Heart left ventricle (tissue), 16 donors: ENCODE measurements at places on chromosomes 5 and 9. TPM values are rescaled to one million over a fixed set of nuclear protein-coding genes. Genes with fewer than 3 reads are reported as not detected.

- DNase-seq = no peak
Observed at GRCh38 chr9:33129886-33130881, 37.0 kb downstream of the B4GALT1 start.

The SPATA31A3 gene
- total RNA-seq = not detected

The STXBP1 gene
- total RNA-seq = 55.1 TPM

GRCh38 chr5:112776301-112776856 is 38.7 kb downstream of the APC start:
- no peak for DNase-seq

GRCh38 chr5:44987026-44987425 is 178.3 kb downstream of the MRPS30 start:
- DNase-seq = no peak

The PCA3 gene
- total RNA-seq = not detected

DNA sequence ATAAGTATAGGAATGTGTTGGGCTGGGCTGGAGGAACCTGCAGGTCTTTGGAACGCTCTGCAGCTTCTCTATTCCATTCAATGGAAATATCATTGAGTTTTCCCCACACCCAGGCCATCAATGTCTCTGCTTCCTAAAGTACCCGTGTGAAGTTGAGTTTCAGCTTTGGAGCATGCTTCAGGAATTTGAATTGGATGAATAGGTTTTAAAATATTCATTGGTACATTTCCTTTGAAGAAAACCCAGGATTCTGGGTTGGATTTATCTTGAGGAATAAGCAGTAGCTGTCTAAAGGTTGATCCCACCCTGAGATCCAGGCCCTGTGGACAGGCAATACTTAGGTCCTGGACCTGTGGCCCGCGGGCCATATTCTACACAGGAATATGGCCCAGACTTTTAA is 37.3 kb downstream of the INSYN2B start:
- DNase-seq = no peak

- no peak for DNase-seq
Observed at GRCh38 chr5:80170117-80170535, 85.7 kb downstream of the SERINC5 start.

- DNase-seq = no peak
Observed at GRCh38 chr9:136104916-136105315, 9.8 kb upstream of the NACC2 start.

DNA sequence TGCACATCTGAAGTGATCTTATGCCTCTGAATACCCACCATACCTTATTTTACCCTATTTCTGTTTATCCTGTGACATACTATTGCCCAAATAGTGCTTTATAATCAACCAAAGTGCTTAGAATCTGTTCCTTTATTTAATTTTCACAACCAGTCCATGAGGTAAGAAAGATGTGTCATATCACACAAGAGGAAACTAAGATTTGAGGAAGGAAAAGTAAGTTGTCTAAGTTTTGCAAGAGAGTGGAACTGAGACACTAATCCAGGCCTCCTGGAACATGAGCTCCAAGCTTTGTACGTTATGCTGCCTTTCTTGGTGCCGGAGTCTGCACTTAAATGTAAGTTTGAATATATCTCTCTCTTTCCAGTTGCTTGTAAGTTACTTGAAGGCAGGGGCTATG is 17.2 kb downstream of the KDM3B start:
- no peak for DNase-seq

GRCh38 chr9:137764171-137764671 is 113.4 kb upstream of the CACNA1B start:
- no peak for DNase-seq

GRCh38 chr5:31886206-31886605 is 247.3 kb downstream of the PDZD2 start:
- no peak for DNase-seq

The GPSM1 gene
- total RNA-seq = 24.1 TPM

- DNase-seq = peak; percentile 57
Observed at GRCh38 chr5:151047814-151048425, 27.5 kb downstream of the GPX3 start.

The PCDHGB5 gene
- total RNA-seq = 15.5 TPM

- no peak for DNase-seq
Observed at GRCh38 chr5:106601620-106602019, 1069.1 kb downstream of the EFNA5 start.

DNA sequence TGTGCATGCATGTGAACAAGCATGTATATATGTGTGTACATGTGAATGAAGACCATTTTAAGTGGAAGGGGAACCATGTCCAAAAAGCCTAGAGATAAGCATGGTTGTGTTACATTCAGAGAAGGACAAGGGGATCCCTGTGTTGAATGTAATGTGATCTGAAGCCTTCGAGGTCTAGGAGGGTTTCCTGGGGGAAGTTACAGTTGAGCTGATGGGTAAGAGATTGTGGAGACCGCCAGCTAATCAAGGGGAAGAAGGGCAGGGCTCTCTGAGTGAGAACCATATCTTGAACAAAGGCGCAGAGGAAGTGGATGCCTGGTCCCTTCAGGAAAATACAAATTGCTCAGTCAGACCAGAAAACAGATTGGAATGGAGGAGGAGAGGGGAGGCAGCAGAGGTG is 45.5 kb upstream of the TNFSF15 start:
- DNase-seq = no peak

The WHRN gene
- 0.12 TPM for total RNA-seq

The KIF24 gene
- total RNA-seq = 0.46 TPM

The LCNL1 gene
- total RNA-seq = 7.9 TPM

DNA sequence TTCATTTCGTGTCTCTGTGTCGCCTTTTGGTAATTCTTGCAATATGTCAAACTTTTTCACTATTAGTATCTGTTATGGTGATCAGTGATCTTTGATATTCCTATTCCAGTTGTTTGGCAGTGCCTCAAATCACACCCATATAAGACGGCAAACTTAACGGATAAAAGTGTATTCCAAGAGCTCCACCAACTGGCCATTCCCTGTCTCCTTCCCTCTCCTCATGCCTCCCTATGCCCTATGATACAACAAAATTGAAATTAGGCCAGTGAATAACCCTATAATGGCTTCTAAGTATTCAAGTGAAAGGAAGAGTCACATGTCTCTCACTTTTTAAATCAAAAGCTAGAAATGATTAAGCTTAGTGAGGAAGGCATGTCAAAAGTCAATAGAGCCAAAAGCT is 74.8 kb downstream of the CDK5RAP2 start:
- no peak for DNase-seq

The SPINK6 gene
- total RNA-seq = not detected

- DNase-seq = no peak
Observed at GRCh38 chr5:158376679-158377078, 517.7 kb upstream of the CLINT1 start.

The C9orf43 gene
- 0.75 TPM for total RNA-seq
